ENCODE measurements at places on chromosomes 3 and 15.

GRCh38 chr3:24191801-24192403 lies 246.8 kb downstream of the NR1D2 start:
- DNase-seq, result no peak

DNA sequence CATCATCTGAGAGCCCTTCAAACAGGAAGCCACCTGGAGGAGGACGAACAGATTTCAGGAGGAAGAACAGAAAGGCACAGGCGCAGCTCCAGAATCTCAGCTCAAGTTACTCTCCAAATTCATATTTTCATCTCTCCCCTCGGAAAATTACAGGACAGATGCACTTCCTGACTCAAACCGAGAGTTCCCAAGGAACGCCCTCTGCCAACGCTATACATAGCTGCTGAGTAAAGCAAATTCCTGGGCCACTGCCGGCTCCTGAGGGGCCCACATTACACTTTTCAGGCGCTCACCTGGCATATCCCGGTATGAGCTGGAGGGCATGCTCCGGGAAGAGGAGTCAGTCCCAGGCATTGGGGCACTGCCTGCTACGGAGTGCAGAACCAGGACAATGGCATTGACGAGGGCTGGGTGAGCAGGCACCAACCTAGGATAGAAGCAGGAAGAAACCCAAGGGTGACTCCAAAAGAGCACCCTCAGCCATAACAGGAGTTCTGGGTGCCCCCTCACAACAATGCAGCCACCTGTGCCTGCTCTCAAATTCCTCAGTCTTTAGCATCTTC lies 11.2 kb downstream of the UBL7 start:
- DNase-seq, result no peak

GRCh38 chr3:141646760-141647561 lies 91.1 kb upstream of the RNF7 start:
- no peak for DNase-seq

- DNase-seq, result no peak
Measured at GRCh38 chr15:40062816-40063562, 24.0 kb upstream of the SRP14 start.

DNA sequence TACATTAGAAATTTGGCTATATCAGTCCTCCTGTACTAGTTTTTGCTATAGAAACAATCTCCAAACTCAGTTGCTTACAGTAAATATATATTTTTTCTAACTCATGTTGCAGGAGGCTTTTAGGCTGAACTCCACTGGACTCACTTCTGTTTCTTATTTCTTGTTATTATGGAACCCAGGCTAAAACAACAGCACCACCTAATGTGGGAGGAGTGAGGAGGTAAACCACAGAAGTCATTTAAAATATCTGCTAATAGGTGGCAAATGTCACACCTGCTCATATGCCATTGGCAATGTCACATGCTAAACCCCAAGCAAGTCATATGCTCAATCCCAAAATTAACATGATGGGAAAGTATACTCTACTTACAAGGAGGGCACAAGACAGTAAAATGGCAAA lies 462.2 kb downstream of the PLOD2 start:
- no peak for DNase-seq

DNA sequence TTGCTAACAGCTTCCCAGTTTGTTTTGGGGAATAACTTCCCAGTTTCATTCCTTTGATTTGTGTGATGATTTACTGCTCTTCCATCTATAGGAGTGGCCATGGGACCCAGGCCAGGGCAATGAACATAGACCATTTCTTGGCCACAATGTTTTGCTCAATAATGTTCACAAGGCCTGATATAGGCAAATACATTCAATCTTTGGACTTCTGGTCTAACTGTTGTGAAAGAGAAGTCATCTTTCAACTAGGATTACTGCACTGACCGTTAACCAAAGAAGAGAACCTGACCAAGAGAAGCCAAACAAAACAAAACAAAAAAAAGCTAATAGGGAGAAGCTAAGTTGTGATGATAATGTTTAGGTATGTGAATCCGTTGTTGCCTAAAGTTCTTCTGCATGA lies 221.8 kb upstream of the SUCLG2 start:
- DNase-seq, result no peak

GRCh38 chr15:33561967-33562366 lies 251.2 kb downstream of the RYR3 start:
- DNase-seq, result no peak

- no peak for DNase-seq
Measured at GRCh38 chr3:124847051-124847450, 40.1 kb downstream of the ITGB5 start.

- no peak for DNase-seq
Measured at GRCh38 chr3:115537669-115538068, 85.6 kb upstream of the GAP43 start.

DNA sequence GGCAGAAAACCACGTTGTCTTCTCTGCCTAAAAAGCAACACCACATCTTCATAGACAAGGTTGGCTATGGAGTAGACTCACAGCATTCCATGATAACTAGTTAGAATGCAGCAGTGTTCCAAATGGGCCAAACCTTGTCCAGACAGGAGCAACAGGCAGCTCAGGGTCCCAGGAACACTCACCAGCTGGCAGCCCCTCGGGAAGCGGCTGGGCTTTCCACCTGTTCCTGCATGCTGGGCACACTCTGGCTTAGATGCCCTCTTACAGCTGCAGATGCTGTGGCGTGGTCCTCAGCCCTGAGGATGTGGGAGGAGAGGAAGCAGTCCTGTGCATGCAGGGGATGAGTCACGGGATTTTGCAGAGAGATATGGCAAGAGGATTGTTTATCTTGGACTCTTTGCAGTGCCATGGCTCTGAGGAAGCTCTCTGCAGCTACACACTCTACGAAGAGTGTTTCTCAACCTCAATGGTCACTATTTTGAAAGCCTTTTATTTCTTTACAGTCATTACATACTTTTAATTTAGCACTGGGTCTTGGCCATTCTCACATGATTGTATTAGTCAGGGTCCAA lies 11.3 kb downstream of the NRROS start:
- DNase-seq, result no peak

- DNase-seq, result no peak
Measured at GRCh38 chr3:65955792-65956477, 82.8 kb downstream of the MAGI1 start.

- peak; percentile 10 for DNase-seq
Measured at GRCh38 chr15:67884514-67885174, 44.8 kb upstream of the RNU6-1 start.

DNA sequence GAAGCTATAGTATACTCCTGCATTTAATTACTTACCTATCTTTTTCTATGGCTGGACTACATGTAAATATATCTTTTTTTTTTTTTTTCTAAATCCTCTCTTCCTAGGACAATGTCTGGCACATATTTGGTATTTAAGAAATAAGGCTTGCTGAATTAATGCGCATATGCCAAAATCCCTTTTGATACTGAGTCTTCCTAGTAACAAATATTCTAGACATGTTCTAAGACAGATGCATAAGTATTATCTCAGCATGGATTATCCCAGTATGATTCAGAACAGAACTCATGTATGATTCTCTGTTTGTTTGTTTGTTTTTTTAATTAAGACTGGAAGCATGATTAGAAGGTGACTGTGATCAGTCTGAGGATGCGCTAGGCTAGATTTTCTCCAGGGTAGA lies 249.8 kb upstream of the ZNF717 start:
- no peak for DNase-seq

GRCh38 chr3:52194485-52195290 lies 3.3 kb upstream of the ALAS1 start:
- no peak for DNase-seq

DNA sequence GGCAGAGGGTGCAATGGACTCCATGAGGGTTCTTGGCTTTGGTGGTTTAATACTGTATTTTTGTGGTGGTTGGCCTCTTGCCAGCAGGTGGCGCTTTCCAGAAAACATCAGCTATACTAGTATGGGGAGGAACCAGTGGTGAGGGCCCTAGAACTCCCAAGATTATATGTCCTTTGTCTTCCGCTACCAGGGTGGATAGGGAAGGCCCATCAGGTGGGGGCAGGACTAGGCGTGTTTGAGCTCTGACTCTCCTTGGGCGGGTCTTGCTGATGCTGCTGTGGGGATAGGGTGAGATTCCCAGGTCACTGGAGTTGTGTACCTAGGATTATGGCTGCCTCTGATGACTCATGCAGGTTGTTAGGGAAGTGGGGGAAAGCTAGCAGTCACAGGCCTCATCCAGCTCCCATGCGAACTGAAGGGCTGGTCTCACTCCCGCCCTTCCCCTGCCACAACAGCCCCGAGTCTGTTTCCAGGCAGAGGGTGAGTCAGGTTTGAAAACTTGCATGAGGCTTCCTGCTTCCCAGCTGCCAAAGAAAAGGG lies 357.7 kb downstream of the OTOL1 start:
- no peak for DNase-seq

GRCh38 chr3:13565581-13566452 lies 16.9 kb downstream of the FBLN2 start:
- DNase-seq, result no peak

- DNase-seq, result no peak
Measured at GRCh38 chr15:77548589-77549557, 83.8 kb downstream of the LINGO1 start.

DNA sequence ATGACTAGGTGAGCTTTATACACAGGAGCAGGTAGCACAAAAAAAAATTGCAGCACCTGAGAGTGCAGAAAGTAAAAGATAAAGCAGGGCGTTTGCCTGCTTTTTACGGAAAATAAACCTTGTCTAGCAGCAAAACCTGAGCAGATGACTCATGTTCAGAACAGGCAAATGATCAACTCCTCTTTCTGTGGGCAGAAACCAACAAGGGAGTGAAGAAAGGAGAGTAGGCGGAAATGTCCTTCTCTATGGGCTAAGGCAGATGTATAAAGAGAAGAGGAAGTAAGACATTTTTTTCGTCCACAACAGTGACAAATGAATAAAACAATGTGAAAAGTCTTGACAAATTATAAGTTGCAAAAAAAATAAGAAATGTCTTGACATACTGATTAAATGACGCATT lies 24.5 kb upstream of the GMNC start:
- DNase-seq, result no peak

DNA sequence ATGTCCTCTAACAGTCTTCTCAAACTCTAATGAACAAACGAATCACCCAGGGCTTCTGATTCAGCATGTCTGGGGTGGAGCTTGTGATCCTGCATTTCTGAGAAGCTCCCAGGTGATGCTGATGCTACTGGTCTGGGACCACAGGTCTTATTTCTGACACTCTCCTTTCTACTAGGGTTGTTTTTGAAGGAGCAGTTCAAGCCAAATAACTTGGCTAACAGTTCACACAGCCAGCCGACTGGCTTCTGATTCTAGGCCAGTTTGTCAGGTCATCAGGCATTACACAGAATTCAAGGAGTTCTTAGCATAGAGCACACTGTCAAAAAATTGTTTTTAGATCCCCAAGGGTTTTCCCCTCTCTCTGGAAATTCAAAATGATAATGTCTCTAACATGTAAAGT lies 100.7 kb downstream of the TIGIT start:
- DNase-seq, result no peak

DNA sequence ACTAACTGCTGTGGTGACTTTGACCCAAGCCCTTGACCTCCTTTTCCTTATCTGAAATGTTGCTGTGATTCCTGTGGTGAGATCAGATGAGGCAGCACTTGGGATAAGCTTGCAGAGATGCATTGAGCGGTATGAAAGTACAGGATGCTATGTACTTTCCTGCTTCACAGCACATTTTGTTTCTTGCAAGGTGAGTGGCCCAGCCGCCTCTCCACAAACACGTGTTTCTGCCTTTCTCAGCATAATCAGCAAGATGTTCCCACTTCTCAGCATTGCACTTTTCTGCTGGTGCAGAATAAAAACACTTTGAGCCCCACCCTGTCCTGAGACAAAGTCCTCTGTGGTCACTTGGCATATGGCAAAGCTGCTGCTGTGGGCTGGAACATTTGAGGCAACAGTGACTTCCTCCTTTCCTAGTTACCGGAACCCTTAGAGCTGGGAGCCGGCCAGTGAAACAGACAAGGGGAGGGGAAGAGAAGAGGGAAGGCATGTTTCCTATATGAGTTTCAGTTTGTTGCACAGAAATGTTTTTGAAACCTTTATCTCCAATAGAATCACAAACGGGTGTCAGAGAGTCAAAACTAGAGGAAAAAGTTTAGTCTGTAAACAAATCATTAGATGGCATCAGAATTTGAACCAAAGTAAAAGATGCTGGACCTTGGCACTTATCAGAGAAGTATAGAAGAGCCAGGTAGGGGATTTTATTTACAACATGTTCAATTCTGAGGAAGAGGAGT lies 5.0 kb downstream of the NUDT16 start:
- no peak for DNase-seq

DNA sequence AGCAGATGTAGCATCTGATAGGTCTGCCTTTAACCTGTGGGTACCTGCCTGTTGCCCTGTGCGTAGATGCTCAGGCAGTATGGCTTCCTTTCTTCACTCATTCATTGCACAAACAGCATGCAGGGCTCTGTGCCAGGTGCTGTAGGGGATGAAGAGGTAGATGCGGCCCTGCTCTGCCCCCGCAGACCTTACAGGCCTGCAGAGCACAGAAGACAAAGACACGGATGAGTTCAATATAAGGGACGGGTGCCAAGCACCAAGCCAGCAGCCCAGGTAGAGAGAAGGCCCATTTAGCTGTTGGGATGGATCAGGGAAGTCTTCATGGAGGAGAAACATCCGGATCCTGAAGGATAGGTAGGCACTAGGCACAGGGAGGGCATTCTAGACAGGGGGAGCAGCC lies 69.4 kb downstream of the AAGAB start:
- no peak for DNase-seq

DNA sequence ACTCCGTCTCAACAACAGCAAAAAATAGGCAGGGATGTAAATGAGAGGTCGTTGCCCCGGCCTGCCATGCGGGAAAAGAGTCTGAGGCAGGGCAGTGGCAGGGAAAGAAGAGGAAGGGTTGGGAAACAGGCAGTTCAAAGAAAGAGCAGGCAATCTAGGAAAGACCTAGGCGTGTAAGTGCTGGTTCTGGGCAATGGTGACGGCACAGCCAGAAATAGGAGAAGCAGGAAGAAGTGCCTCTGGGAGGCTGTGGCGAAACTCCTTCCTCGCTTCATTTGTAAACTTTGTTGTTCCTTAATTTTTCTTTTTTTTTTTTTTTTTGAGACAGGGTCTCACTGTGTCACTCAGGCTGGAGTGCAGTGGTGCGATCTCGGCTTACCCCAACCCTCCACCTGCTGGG lies 4.3 kb downstream of the SLC51A start:
- DNase-seq, result no peak

GRCh38 chr3:16474920-16475319 lies 38.6 kb downstream of the RFTN1 start:
- no peak for DNase-seq

DNA sequence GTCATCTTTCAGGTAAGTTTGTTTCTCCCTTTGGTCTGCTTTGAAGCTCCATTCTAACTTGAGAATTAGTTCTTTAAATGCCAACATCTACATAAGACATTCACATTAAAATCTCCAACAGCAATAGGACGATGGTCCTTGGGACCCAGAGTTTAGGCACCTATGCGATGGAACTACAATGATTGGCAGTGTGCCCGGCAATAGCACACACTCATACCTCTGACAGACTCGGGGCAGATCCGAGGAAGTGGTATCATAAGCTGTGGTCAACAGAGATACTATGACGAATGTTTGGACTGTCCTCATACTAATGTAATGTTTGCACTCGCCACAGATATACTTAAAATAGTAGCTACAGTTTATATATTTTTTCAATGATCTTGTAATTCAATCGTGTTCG lies 34.2 kb upstream of the NR2F2 start:
- no peak for DNase-seq
